ENCODE measurements at places on chromosomes 4 and X.

- no peak for DNase-seq
These were observed 880.5 kb upstream of the POU3F4 start for GRCh38 chrX:82627568-82627967.

- no peak for DNase-seq
These were observed 7.3 kb downstream of the CCDC110 start for GRCh38 chr4:185464183-185464582.

- DNase-seq: peak; percentile 77
These were observed 11.2 kb upstream of the BCOR start for GRCh38 chrX:40108959-40109287.

GRCh38 chr4:63814171-63814964, 594.9 kb downstream of the TECRL start:
- DNase-seq: no peak

- DNase-seq: no peak
These were observed 114.5 kb upstream of the PAQR3 start for GRCh38 chr4:79053754-79054153.

- DNase-seq: no peak
These were observed 680.8 kb upstream of the FAM241A start for GRCh38 chr4:111464251-111465045.

DNA sequence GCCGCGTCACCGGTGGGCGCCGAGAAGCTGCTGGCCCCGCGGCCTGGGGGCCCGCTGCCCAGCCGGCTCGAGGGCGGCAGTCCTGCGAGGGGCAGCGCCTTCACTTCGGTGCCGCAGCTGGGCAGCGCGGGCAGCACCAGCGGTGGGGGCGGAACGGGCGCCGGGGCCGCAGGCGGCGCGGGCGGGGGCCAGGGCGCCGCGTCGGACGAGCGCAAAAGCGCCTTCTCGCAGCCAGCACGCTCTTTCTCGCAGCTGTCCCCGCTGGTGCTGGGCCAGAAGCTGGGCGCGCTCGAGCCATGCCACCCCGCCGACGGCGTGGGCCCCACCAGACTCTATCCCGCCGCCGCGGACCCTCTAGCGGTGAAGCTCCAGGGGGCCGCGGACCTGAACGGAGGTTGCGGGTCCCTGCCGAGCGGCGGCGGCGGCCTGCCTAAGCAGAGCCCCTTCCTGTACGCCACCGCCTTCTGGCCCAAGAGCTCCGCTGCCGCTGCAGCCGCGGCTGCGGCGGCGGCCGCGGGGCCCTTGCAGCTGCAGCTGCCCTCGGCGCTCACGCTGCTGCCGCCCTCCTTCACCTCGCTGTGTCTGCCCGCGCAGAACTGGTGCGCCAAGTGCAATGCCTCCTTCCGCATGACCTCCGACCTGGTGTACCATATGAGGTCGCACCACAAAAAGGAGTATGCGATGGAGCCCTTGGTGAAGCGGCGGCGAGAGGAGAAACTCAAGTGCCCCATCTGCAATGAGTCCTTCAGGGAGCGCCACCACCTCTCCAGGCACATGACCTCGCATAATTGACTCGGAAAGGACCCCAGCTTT, 5.6 kb downstream of the PRDM8 start:
- DNase-seq: no peak
